Bronchial epithelial cell (primary cell): ENCODE measurements at places on chromosomes 7 and 10. TPM values are rescaled to one million over a fixed set of nuclear protein-coding genes. Genes with fewer than 3 reads are reported as not detected.

GIMAP8 gene
- total RNA-seq: under 0.01 TPM in 2 replicates

GPR26 gene
- total RNA-seq: not detected in 2 replicates

CCL26 gene
- not detected in 2 replicates for total RNA-seq

IL15RA gene
- total RNA-seq: 0.51 and 0.79 TPM in 2 replicates

GIMAP5 gene
- total RNA-seq: not detected in 2 replicates

COL17A1 gene
- total RNA-seq: 594 and 626 TPM in 2 replicates

BTBD16 gene
- total RNA-seq: 0.13 and 0.26 TPM in 2 replicates

DNA sequence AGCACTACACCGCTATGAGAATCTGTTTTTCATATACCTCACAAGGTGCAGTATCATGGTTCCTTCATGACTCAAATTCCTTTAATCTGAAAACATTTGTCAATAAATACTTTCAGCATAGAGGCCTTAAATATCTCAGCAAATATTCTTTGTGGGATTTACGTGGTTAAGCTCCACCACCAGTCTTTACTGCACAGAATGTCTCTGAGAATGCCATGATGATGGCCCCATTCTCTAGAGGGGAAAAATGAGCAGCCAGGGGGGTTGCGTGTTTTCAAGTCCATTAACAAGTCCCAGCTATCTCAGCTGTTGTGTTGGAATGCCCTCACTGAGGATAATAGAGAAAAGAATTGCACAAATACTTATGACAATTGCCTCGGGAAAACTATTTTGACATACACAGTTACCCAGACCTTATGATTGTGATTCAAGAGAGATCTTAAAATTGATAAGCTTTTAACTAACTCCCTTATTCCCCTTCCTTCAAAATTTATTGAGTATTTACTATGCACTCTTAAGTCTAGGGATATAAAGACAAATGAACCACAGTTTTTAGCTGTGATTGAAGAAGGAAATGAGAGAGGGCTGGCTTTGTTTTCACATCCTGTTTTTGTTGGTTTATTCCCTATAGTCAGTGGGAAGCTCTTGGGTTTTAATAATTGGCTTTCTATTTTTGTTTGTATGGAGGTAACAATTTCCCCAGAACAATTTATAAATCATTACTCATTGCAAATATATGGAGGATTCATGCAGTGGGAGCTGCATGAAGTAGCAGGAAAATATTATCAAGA lies 176.5 kb upstream of the VWC2 start:
- no peak for DNase-seq

GRCh38 chr10:132832186-132832969 lies 46.4 kb upstream of the NKX6-2 start:
- DNase-seq: no peak

DNA sequence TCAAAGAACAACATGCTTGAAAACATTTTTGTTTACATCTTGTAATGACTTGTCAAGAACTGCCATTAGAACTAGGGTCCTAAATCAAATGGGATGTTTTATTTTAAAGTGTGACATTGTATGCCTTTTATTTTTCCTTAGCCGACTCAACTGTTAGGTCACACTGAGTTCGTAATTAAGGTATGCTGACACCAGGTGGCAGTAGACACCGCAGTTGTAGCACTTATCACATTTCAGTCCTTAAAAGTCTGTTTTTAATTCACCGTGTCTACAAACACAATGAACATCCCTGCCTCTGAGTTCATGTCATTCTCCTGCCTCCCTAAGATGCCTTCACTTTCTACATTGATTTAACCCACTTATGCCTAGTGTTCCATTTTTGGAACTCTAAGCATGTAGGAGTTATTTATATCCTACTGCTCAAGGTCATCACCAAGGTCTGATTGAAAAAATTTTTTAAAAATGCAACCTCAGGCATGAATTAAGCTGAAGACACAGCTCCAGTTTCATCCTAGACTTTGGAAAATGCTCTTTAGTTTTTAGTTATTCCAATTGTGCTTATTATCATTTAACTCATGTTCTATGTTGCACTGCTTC lies 186.1 kb downstream of the BMPER start:
- DNase-seq: peak; percentile 68

- DNase-seq: no peak
These were observed 428.8 kb downstream of the SH2D4B start for GRCh38 chr10:80966326-80966986.

GRCh38 chr7:21281193-21281592 lies 146.7 kb upstream of the SP4 start:
- DNase-seq: no peak

DNA sequence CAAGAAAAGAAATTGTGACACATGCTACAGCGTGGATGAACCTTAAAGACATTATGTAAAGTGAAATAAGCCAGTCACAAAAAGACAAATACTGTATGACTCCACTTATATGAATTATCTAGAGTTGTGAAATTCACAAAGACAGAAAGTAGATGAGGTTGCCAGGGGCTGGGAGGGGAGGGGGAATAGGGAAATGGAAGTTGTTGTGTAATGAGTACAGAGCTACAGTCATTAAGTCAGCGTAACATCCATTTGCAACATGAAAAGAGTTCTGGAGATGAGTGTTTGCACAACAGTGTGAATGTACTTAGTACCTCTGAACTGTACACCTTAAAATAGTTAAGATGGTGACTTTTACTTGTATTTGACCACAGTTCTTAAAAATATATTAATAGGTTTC lies 112.1 kb upstream of the CDK1 start:
- DNase-seq: peak; percentile 93

DNA sequence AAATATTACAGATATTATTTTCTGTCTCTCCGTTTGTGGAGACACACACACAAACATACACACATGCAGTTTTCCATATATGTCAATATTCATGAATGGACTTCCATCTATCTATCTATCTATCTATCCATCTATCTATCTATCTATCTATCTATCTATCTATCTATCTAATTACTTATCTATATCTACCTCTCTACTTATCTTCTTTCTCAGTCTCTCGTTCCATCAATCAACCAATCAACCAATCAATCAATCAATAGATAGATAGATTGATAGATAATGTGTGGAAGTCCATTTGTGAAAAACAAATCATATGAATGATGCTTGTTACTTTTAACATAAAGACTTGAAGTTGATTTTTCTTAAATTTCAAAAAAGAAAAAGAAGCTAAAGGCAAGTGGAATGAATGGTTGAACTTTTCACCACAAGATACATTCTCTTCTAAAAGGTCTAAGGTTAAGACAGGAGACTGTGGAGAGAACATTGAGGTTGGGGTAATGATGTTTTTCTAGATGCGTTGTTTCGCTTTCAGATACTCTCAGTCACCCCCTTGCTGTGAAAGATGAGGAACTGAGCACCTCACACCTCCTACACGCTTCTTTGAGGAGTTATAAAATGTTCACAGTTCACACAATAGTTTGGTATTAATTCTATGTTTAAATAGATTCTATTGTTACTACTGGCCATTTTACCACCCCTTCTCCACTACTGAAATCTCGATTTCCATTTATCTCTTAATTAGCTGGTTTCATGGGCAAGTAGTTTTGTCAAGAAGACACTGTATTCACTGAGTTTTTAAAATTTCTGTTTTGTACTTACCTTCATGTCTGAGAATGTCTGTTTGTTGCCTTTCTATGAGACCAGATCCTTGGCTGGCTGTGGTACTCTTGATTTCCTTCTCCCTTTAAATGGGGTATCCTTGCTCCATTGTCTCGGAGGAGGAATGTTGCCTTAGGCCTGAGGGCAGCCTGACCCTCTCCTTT lies 114.1 kb downstream of the EMX2 start:
- DNase-seq: no peak

GRCh38 chr7:112286250-112287086 lies 80.0 kb downstream of the ZNF277 start:
- DNase-seq: no peak

DNA sequence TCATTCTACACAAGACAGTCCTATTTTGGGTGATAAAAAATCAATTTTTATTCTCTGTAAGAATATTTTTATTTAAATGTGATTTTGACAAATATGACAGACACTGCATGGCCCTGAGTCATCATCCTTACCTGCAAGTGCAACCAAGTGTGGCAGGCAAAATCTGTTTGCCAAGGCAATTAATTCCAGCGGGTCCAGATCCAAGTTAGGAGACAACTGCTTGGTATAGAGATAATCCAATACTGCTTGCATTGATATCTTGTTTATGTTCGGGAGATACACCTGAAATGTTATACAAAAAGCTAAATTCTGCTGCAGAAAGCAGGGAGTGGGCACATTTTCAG lies 66.2 kb downstream of the RHOBTB1 start:
- peak; percentile 10 for DNase-seq
